ENCODE measurements at places on chromosomes 2 and 18. TPM values are rescaled to one million over a fixed set of nuclear protein-coding genes. Genes with fewer than 3 reads are reported as not detected.

DNA sequence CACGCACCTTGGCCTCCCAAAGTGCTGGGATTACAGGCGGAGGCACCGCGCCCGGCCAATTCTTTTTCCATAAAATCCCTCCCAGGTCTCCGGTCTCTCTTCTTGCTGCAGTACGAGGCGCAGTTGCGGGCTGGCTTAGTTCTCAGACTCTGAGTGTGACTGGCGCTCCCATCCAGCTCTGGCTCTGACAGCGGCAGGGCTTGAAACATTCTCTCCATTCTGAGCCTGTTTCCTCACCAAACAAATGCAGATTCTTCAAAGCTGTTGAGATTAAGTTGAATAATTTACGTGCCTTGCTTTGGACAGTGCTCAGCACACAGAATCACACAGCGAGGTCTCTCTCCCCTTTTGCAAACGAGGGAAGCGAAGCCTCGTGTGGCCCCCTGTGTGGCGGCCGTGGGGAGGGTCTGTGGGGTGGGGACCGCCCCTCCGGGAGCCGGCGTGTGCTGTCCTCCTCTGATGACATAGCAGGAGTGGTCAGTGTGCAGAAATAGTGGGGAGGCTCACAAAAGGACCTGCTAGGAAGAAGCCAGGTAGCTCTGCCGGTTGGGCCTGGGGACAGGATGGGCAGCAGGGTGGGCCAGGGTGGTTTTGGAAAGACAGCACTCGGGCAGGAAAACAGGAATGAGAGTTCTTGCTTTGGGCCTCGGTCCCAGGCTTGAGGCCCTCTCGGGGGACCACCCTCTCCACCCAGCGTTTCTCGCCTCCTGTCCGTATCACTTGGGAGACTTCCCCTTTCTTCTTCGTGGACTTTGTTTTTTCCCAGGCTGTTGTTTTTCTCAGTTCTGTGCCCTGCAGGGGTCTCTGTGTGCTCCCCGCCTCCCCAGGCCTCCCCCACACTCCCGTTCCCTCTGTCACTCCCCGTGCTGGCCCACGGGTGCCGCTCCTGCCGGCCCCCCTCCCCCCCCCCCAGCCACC is 75.0 kb downstream of the KCNG2 start:
- no peak for DNase-seq

GRCh38 chr2:241835611-241836010 is 23.1 kb downstream of the PDCD1 start:
- no peak for DNase-seq

- peak; percentile 80 for DNase-seq
Measured at GRCh38 chr18:28115149-28115550, 61.8 kb downstream of the CDH2 start.

GAREM2 gene
- 0.57 TPM for total RNA-seq

IL1RL1 gene
- 4.9 TPM for total RNA-seq

Data from fibroblast of the aortic adventitia (primary cell).